Esophagus squamous epithelium (tissue), 5 donors: ENCODE measurements at places on chromosomes 2 and 18.

GRCh38 chr2:102771114-102771513, 9.3 kb downstream of the TMEM182 start:
- DNase-seq: no peak

DNA sequence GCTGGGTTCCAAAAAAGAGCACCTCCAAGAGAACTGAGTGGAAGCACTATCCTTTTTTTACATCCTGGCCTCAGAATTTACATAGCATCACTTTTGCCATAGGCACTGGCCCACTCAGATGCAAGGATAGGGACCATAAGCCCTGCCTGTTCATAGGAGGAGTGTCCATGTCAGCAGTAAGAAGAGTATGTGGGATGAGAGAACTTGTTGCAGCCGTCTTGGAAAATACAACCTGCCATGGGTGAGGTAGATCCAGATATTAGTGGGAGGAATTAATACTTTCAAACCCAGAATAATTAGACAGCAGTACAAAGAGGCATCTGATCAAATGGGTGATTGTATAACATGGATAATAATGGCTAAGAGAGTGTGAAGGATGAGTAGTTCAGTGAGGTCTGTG, 110.7 kb upstream of the CELF4 start:
- DNase-seq: no peak

- no peak for DNase-seq
Observed at GRCh38 chr2:186569897-186570296, 20.0 kb upstream of the ITGAV start.

- no peak for DNase-seq
Observed at GRCh38 chr2:23454501-23455120, 69.6 kb downstream of the KLHL29 start.

- DNase-seq: no peak
Observed at GRCh38 chr18:57052759-57053158, 94.1 kb upstream of the BOD1L2 start.

DNA sequence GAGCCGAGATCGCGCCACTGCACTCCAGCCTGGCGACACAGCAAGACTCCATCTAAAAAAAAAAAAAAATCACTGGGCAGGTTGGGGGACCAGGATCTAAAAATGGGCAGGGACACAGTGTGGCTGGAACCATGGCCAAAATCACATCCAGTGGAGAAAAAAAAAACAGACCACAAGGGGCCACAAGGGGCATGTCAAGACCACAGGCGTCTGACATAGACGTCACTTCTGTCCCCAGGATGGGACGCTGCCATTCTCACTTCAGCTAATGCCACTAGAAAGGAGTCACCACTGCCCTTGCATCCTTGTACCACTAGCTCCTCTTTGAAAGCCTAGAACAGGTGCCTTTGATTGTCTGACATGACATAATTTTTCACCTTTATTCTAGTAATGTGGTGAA, 2.5 kb upstream of the POMC start:
- DNase-seq: no peak

DNA sequence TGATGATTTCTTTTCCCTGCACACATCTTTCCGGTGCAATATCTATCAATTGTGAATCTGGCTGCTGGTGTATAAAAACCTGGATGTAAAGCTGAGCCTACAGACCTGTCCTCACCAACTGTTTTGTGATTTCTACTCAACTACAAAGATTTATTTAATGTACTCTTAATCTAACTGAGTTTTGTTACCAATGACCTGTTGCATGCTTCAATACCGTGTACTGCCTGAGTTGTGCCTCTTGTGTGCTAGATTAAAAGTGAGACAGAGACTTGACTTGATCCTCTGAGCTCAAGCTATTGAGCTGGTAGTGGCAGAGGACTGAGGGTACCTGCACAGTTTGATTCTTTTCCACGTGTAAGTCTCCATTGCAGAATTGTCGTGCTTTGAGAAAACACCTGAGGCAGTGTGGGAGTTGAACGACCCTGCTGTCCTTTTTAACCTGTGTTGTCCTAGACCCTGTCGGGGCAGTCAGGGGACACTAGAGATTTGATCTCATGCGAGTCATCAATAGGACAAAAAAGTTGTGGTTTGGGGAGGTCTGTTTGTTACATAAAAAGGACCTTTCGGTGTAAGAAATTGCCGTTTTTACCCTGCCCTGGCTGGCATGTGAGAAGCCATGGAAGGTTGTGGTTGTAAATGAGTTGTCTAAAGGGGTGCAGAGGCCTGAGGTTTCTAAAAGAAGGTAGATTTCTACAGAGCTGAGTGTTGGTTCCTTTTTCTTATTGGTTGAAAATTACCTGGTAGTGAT, 231.3 kb downstream of the ALPK2 start:
- DNase-seq: no peak

DNA sequence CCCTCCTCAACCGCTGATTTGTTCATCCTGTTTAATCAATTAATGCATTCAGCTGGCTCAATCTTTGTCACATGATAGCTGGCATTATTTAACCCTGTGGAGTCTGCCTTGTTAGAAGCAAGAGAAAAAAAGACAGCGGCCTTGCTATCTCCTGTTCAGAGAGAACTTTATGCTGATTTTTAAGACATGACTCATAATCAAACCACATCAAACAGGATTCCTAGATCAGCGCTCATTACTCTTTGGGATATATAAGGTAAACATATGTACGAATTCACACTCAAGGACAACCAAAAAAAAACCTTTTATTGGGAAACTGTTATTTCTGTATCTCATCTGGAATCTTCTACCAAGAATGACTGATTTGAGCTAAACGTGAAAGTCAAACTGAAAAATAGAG, 195.1 kb downstream of the C1D start:
- no peak for DNase-seq

- DNase-seq: no peak
Observed at GRCh38 chr2:134466141-134466540, 212.3 kb downstream of the MGAT5 start.

DNA sequence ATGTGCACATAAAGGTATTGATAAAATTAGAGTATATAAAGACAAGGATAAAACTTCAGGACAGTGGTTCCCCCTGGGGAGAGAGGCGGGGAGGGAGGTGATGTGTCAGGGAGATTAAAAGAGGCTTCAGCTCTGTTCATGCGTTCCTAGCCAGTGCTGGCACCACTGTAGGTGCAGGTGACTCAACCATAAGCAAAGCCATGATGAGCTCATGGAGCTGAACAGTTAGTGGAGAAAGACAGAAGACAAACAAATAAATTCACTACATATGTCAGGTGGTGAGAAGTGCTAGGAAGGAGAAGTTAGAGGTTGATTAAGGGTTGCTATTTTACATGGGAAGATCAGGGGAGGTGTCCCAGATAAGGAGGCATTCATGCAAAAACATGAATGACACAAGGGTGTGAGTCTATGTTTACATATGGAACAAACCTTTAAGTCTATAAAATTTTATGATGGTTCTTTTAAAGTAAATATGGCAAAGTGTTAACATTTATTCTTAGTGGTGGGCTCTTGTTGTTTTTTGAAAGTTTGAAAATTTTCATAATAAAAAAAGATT, 136.0 kb downstream of the ANKRD44 start:
- DNase-seq: no peak

- DNase-seq: no peak
Observed at GRCh38 chr2:96329456-96329855, 4.3 kb downstream of the ITPRIPL1 start.

DNA sequence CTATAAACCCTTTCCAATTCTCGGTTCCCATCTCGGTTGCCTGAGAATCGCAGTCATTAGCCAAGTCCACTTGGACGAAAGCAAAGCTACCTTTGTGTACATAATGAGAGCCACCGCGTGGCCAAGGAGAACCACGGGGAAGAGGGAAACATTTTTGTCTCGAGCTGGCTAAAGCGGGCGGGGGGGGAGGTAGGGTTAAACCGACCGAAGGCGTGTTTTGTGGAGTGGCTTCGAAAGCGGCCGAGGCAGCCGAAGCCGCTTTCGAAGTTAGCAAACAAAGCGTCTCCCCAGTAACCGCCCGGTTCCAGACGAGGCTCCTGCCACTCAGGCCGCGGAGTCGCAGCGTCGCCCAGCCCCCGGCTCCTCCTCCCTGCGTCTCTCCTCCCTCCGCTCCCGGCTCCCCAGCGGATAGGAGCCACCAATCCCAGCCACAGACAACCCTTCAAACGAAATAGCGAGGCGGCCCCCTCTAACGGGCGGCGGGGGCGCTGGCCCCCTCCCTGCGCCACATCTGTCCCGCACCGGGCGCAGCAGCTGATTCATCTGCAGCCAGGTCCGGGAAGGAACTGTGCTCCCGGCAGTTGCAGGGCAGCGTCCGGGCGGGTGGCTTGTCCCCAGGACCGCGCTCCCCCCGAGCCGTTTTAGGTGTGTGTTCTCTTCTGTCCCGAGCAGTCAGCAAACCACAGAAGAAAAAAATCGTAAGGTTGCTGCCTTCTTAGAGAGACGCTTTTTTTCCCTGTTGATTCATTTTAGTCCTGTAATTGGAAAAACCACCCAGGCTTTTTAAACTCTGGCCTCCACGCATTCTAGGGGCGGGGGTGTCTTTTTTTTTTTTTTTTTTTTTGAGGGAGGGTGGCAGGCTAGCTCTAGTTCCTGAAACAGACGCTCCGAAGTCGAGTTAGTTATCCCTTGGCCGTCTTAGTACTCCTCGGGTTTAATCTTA, 1.8 kb upstream of the TGIF1 start:
- peak; percentile 49 for DNase-seq

- DNase-seq: no peak
Observed at GRCh38 chr2:11589316-11589940, 55.6 kb downstream of the GREB1 start.

- no peak for DNase-seq
Observed at GRCh38 chr2:10514743-10515142, 66.6 kb upstream of the ODC1 start.

DNA sequence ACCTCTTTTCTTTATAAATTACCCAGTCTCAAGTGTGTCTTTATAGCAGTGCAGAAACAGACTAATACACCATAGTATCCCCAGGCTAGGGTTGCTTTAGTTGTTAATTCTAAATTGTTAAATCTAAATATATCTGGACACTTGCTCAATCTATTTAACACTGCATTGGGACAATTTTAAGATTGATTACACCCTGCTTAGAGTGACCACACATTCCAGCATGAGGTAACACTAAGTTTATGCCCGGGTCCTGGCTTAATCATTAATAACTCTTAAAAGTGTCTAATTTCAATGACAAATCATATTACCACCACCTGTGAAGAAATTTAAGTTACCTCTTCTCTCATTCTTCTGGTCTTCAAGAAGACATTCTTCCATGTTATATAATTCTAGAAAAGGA, 131.4 kb downstream of the ZNF385B start:
- no peak for DNase-seq

GRCh38 chr2:36785179-36785795, 88.8 kb downstream of the VIT start:
- no peak for DNase-seq

DNA sequence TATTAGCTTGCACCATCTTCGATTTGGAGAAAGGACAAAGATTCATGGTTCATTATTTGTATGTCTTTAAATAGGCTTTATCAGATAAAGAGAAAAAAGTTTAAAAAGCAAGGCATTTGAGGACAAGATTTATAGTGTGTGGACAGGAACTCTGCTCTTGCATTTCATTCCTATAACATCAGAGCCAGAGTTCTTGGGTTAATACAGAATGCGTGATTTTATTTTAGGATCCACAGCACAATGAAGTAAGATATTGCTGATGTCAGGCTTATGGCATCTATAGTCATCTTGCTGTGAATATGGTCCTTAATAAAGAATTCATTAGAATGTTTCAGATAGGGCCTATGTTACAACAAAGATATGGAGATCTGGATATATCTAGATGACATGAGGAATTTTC, 19.7 kb downstream of the RASGRP3 start:
- no peak for DNase-seq

GRCh38 chr18:9066817-9067306, 35.6 kb upstream of the NDUFV2 start:
- DNase-seq: no peak

DNA sequence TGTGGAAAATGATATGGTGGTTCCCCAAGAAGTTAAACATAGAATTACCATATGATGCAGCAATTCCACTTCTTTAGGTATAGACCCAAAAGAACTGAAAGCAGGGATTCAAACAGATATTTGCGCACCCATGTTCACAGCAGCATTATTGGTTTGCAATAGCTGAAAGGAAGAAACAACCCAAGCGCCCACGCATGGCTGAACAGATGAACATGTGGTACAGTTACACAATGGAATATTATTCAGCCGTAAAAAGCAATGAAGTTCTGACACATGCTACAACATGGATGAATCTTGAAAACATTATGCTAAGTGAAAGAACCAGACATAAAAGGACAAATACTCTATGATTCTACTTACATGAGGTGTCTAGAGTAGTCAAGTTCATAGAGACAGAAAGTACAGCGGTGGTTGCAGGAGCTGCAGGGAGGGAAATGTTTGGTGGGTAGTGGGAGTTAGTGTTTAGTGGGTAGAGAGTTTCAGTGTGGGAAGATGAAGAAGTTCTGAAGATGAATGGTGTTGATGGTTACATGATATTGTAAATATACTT, 26.7 kb upstream of the ASPRV1 start:
- DNase-seq: no peak

DNA sequence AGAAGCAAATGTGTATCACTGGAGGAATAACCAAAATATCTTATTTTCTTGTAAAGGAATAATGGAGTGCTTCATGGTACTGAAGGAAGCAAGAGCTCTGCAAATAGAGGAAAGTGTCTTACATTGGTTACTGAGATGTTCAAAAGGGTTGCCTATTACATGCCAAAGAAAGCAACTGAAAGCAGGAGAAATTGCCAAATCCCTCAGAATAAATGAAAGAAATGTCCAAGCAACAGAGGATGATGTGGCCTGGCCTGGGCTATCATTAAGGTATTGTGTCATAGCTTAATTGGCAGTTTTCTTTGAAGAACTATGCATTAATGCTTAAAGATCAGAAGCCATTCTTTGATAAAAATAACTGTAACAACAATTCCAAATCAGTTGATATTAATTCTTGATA, 173.7 kb downstream of the RAB3GAP1 start:
- no peak for DNase-seq

- DNase-seq: peak; percentile 30
Observed at GRCh38 chr2:15730545-15731212, 139.0 kb downstream of the DDX1 start.

DNA sequence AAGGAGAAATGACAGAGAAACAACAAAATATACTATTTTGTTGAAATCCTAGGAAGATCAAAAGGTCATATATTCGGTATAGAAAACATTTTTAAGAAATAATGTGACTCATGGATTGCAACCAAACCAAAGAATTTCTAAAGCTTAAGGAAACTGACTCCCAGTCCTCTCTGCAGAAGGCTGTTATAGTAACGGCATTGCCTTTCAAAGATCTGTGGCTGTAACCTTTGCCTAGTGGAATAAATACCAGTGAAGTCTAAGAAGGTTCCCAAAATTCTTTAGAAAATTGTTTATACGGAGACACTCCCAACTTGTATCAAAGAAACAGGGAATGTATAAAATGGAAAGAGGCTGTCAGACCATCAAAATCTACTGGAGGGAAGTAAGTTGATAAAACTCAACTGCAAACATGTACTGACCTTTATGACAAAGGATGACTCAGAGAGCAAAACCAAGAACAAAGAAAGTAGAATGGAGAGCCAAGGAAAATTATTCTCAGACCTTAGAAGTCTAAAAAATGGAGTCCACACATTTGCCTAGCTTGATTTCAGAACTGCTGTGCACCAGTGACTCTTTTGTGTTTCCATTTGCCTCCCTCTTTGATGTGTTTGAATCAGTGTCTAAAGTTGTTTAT, 48.6 kb upstream of the FSIP2 start:
- no peak for DNase-seq
